A549 treated with DMSO at 1 μM for 4 hours (cell line): ENCODE measurements at places on chromosomes 3 and 15. TPM values are rescaled to one million over a fixed set of nuclear protein-coding genes. Genes with fewer than 3 reads are reported as not detected.

The FAM174B gene
- 6.9 to 8.5 TPM (median 7.5 TPM) in 5 replicates for total RNA-seq

The SQOR gene
- total RNA-seq: 59.9 to 68.2 TPM (median 64.9 TPM) in 5 replicates

The CLRN1 gene
- not detected in 5 replicates for total RNA-seq

The TNFSF10 gene
- 0.10 to 0.20 TPM (median 0.13 TPM) in 4 of 5 replicates, not detected in the other for total RNA-seq

The PAK6 gene
- 0.14 to 0.56 TPM (median 0.31 TPM) in 5 replicates for total RNA-seq

The METTL6 gene
- 25.7 to 32.0 TPM (median 29.9 TPM) in 5 replicates for total RNA-seq

The EPB42 gene
- not detected in 5 replicates for total RNA-seq

The SLC22A14 gene
- 0.07 to 0.19 TPM (median 0.08 TPM) in 3 of 5 replicates, not detected in the others for total RNA-seq

The MKRN3 gene
- 2.2 to 3.6 TPM (median 2.8 TPM) in 5 replicates for total RNA-seq

The CADM2 gene
- total RNA-seq: 0.12 to 0.23 TPM (median 0.17 TPM) in 4 of 5 replicates, not detected in the other

The GTF2E1 gene
- total RNA-seq: 12.5 to 17.0 TPM (median 14.8 TPM) in 5 replicates

The TMEM207 gene
- not detected in 5 replicates for total RNA-seq

The FGF7 gene
- total RNA-seq: 0.05 TPM in 1 of 5 replicates, not detected in the others

The CFAP161 gene
- not detected in 5 replicates for total RNA-seq

The GDPGP1 gene
- 6.1 to 6.9 TPM (median 6.6 TPM) in 5 replicates for total RNA-seq

The FGF12 gene
- total RNA-seq: 0.38 to 0.97 TPM (median 0.63 TPM) in 5 replicates
